Effector memory CD4-positive, alpha-beta T cell (primary cell): ENCODE measurements at places on chromosomes 11 and 22.

DNA sequence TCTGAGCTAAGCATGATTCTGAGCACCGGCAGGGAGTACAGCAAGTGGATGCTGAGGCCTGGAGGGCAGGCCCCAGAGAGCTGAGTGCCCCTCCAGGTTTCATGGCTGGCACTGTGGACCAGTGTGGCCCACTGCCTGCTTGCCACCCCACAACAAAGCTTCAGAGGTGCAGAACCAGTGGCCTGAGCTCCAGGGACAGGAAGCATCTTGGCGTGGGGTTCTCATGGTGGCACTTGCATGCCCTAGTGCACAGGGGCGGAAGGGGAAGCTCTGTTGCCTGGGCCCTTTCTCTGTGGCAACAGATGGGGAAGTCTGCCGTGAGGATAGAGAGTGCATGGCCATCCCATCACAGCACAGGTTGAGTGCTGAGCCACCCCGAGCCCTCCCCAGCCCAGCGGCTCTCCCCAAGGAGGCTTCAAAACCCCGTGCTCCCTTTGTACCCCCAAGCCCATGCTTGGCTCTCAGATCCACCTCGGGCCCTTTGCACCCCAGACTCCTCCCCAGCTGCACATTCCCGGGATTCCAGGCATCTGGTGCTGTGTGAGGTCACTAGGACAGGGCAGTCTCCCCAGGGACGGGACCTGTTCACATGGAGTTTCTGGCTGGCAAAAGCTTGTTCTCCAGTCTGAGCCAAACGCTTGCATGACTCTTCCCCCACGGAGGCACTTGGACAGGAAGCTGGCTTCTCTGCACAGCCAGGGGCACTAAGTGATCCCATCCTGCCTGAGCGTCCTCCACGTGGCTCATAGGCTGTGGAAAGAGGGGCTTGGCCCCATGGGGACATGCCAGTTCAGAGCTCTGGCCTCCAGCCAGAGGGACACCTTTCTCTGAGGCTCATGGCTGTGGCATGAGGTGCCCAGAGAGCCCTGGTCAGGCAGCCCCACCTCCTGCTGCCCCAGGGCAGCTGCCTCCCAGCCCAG, 4.2 kb downstream of the SLC25A1 start:
- peaks cover 7% of the 10 kb centered on the region for H3K27me3 ChIP-seq
- H3K4me1 ChIP-seq, result peaks cover 35% of the 10 kb centered on the region
- H3K27ac ChIP-seq, result no peak overlapping the region
- H3K4me3 ChIP-seq, result no peak overlapping the region
- no peak for DNase-seq

DNA sequence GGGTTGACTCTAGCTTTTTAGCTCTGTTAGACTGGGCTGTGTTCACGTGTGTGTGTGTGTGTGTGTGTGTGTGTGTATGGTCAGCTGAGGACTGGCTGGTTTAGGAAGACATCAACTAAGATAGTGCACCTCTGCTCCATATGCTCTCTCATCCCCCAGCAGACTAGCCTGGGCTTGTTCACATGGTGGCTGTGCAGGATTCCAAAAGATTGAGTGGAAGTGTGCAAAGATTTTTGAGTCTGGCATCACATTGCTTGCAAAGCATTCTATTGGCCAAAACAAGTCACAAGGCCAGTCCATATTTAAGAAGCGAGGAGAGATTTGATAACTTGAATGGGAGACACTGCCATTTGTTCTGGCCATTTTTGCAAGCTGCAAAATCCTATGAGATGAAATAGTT, 79.7 kb upstream of the C11orf87 start:
- no peak overlapping the region for H3K4me3 ChIP-seq
- no peak for DNase-seq
- H3K4me1 ChIP-seq, result no peaks in the 10 kb centered on the region
- no peak overlapping the region for H3K27ac ChIP-seq
- H3K27me3 ChIP-seq, result no peaks in the 10 kb centered on the region
- H3K36me3 ChIP-seq, result no peaks in the 10 kb centered on the region

DNA sequence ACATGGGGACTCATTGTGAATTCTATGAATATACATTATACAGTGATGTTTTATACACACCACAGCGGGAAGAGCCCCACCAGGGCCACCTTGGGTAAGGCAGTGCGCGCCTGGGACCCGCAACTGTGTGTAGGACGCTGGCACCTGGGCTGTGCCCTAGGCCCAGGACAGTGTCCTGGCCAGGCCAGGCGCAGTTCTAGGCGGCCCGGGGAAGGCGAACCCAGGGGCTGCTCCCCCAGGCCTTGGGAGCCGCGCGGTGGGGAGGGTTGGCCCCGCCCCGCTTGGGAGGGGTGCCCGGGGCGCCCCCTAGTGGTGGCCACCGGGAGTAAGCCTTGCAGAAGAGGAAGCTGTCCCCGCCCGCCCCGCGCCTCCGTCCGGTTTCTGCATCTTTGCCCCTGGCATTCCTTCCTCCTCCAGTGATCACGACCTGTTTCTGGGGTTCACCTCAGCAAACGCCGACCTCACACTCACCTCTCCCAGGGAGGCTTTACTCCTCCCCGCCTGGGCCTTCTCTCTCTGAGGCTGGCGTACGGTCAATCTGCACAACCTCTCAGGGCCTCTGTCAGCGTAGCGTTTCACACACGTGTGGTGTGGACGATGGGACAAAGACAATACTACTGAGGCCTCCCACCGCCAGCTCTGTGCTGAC, 9.5 kb upstream of the EHD1 start:
- peak; percentile 69 for DNase-seq
- H3K36me3 ChIP-seq, result no peaks in the 10 kb centered on the region
- H3K4me3 ChIP-seq, result peak overlapping the region; percentile 24
- H3K27me3 ChIP-seq, result no peaks in the 10 kb centered on the region

GRCh38 chr11:61983419-61983818, 16.0 kb upstream of the FTH1 start:
- no peak overlapping the region for H3K27ac ChIP-seq
- no peaks in the 10 kb centered on the region for H3K27me3 ChIP-seq
- H3K36me3 ChIP-seq, result no peaks in the 10 kb centered on the region
- no peaks in the 10 kb centered on the region for H3K4me1 ChIP-seq
- no peak overlapping the region for H3K4me3 ChIP-seq
- no peak for DNase-seq

DNA sequence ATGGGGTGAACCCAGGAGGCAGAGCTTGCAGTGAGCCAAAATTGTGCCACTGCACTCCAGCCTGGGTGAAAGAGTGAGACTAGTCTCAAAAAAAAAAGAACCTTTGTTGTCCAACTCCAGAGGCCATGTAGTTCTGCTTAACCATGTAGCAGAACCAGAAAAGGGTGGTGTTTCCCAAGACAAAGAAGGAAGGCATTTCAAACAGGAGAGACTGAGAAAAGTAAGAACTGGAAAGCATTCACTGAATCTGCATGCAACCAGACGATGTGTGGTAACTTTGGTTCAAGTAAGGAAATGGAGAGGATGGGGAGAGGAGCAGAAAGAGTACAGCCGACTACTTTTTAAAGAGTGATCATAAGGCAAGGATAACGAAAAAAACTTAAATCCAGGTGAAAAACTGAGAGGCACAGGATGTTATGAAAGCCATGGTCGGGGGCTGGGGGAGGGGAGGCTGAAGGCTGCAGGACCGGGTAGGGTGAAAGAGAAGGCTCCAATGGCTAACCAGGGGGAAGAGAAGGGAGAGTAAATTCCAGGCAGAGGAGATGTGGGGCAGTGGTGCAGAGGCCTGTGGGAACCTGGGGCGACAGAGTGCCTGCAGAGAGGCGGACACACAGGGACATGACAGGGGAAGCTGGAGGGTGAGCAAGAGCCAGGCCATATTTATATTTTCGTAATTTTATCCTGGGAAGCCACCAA, 48.8 kb downstream of the MAPK1 start:
- H3K36me3 ChIP-seq, result no peaks in the 10 kb centered on the region
- H3K4me1 ChIP-seq, result peaks cover 34% of the 10 kb centered on the region
- no peak overlapping the region for H3K4me3 ChIP-seq
- peak overlapping the region; percentile 78 for H3K27ac ChIP-seq

DNA sequence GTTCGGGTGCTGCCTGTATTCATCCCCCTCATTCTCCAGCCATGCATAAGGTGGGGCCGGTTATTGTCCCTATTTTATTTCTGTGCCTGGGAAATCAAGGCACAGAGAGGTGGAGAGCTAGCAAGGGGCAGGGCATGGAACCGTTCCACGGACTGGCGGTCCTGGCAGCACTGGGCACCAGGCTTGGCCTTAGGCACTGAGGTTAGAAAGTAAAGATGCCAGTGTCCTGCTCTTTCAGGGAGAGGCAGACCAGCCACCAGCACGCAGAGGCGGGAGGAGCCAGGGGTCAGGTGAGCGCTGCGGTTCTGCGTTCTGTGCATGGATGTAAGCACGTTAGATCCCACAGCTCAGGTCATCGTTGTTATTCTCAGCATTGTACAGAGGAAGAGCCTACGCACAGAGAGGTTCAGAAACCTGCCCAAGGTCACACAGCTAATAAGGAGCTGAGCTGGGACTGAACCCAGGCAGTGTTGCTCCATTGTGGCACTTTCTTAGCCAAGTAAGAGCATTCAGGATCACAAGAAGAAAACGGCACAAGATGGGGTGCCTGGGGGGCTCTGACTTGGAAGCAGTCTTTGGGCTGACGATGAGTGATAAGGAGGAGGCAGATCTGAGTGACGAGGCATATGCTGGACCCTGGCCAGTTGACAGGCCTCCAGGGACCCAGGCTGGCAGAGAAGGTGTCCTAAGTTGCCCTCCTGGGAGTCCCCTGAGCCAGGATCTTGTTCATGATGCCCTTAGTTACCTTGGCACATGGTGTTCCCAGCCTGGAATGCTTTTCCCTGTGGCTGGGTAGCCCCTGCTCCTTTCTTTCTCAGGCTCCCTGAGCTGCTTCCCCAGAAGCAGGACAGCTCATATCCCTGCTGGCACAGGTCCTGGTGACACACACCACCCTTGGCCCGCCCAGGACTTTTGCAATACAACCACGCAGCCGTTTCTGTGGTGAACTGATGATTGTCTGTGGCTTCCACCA, 41.1 kb downstream of the OSBPL5 start:
- H3K27ac ChIP-seq, result no peak overlapping the region
- no peaks in the 10 kb centered on the region for H3K4me1 ChIP-seq
- H3K4me3 ChIP-seq, result no peak overlapping the region
- no peak for DNase-seq

- DNase-seq, result no peak
- no peak overlapping the region for H3K4me3 ChIP-seq
- H3K36me3 ChIP-seq, result no peaks in the 10 kb centered on the region
- H3K27me3 ChIP-seq, result no peaks in the 10 kb centered on the region
- no peak overlapping the region for H3K27ac ChIP-seq
These were observed 27.9 kb downstream of the SPATA19 start for GRCh38 chr11:133817449-133817848.

GRCh38 chr11:119277660-119278059, 39.3 kb downstream of the MCAM start:
- DNase-seq, result no peak
- H3K4me1 ChIP-seq, result no peaks in the 10 kb centered on the region
- no peak overlapping the region for H3K27ac ChIP-seq
- peaks cover 60% of the 10 kb centered on the region for H3K36me3 ChIP-seq
- H3K4me3 ChIP-seq, result no peak overlapping the region
- H3K27me3 ChIP-seq, result no peaks in the 10 kb centered on the region

DNA sequence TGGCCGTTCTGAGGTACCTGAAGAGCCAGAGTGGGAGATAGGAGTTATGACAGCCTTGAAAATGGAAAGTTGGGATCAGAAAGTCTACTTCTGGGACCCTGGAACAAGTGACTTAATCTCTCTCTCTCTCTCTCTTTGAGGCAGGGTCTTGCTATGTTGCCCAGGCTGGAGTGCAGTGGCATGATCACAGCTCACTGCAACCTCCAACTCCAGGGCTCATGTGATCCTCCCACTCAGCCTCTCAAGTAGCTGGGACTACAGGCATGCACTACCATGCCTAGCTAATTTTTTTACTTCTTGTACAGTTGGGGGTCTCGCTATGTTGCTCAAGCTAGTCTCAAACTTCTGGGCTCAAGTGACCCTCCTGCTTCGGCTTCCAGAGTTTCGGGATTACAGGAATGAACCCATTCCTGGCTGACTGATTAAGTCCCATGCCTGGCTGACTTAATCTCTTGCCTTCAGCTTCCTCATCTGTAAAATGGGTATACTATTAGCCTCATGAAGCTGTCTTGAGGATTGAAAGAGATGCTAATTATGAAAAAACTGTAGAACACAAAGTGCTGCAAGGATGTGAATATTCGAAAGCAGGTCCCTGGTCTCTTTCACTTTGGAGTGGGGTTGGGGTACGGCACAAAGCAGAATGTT, 87.7 kb downstream of the UBASH3B start:
- no peaks in the 10 kb centered on the region for H3K27me3 ChIP-seq
- peaks cover 49% of the 10 kb centered on the region for H3K4me1 ChIP-seq
- no peak for DNase-seq
- H3K4me3 ChIP-seq, result peak overlapping the region; percentile 4
- no peaks in the 10 kb centered on the region for H3K36me3 ChIP-seq

DNA sequence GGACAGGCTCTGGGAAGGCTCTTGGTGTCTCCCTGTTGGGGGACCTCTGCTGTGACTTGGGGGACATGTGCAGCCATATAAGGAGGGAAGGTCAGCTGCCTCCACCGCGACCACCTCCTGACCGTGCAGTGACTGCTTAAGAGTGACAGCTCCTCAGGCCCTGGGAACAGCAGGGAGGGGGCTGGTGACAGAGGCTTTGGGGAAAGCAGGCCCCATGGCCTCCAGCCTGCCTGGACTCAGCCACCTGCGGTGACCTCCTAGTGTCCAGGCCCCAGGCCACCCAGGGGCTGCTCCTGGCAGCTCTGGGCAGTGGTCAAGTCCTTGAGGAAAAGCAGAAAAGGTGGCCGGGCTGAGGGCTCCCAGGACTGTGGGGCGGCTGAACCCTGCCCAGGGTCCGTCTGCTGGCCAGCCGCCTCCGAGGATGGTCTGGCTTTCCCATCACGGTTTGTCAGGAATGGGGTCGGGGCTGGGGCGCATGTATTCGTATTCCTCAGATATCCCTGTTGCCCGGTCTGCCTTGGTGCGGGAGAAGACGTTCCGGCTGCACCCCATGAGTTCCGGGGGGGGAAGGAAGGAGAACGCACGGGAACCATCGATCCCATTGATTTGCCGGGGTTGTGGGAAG, 96.8 kb downstream of the WNT7B start:
- peaks cover 10% of the 10 kb centered on the region for H3K27me3 ChIP-seq
- H3K4me3 ChIP-seq, result no peak overlapping the region
- H3K27ac ChIP-seq, result no peak overlapping the region
- DNase-seq, result no peak

DNA sequence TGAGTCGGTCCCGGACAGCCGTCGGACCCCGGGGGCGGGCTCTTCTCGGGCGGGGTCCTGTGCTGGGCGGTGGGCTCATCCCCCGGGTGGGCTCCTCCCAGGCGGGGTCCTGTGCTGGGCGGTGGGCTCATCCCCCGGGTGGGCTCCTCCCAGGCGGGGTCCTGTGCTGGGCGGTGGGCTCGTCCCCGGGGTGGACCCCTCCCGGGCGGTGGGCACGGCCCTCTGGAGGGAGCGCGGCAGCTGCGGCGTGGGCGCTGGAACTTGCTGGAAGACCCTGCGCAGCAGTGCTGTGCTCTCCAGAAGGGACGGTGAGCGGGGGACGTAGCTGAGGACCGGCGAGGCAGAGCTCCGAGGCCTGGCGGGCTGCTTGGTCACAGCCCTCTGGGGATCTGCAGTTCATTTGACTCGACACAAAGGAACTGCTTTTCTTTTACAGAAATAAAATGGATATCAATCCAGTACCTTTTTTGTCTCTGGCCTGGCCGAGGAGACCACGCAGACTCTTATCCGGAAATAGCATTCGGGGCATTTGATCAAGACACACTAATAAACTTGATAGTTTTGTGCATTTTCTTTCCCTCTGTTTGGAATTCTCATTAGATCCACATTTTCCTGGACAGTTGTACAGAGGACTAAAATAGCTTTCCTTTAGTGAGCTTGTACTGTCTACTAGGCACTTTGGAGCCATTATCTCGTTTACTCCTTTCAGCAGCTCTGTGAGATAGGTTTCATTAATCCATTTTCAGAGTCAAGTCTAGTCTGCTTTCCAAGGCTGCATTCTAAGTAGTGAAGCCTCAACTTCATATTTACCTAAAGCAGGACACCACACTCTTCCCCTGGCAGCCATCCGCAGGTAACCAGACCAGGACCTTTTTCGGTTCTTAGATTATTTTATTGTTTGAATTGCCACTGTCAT, 812 bp downstream of the JAM3 start:
- H3K27me3 ChIP-seq, result no peaks in the 10 kb centered on the region
- H3K4me1 ChIP-seq, result peaks cover 7% of the 10 kb centered on the region
- H3K27ac ChIP-seq, result peak overlapping the region; percentile 52
